A549 (cell line): ENCODE measurements at places on chromosomes 6 and 20.

DNA sequence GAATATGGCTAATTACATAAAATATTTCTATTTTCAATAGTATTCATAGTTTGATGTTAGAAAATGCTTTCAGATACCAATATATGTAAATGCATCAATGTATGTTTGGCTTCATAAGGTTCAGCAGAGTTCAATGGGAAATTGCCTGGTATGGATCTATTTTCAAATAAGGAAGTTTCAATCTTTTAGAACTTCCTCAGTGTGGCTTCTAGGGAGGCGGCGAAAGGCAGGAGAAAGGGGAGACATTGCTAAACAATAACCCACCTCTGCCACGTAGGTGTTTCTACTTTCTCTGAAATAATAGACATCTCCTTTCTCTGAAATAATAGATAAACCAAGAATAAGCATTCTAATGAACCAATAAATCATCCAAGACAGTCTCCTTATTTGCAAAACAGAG is 237.7 kb upstream of the RAB32 start:
- no peak for DNase-seq

DNA sequence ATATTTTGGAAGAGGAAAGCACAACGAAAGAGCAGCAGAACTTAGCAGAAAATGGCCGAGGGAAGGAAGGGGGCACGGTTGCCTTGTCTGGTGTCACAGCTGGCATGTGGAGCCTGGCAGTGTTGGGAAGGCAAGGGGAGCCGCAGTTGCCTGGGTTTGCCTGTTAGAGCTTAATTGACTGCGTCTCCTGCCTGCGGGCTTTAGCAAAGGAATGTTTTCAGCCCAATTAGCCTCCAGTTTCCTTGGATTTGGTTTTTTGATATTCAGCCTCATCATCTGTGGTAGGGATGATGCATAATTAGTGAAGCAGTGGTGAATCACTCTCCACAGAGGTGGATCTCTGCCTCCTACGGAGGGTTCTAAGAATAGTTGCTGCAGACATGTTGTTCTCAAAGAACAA is 832.6 kb downstream of the QKI start:
- no peak for DNase-seq

DNA sequence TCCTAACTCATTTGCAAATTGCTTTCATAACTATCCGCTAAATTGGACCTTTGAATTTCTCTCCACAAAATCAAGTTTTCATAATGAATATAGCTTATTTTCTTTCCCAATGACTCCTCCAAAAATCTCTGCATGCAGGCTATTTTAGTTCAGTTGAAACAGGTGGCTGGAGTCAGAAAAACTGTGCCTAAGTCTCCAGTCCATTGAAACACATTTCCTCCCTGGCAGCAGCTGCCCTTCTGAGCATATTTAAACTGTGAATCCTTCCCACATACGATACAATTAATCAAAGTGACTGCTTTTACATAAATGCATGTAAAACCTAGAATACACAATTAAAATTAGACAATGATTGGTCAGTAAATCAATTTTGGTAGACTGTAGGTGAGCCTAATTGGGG is 344.6 kb upstream of the MARCKS start:
- DNase-seq: no peak

DNA sequence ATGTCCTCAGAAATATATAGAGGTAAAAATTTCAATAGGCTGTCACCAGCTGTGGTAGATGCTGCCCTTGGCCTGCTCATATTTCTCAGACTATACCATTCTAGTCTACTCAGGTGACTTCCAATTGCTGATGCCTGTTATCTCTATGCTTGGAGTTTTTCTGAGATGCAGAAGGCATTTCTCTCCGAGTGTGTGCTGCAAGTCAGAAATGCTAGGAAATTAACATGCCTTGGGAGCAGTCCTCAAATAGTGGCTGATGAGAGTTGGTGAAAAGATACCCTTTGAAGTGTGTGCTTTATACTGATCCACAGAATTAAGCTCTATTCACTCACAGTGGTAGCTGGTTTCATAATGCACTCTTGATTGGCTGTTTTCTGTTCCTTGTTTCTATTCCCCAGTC is 43.2 kb upstream of the PKIB start:
- no peak for DNase-seq
